ENCODE measurements at places on chromosomes 1 and 21.

GRCh38 chr1:36178471-36179219, 22.7 kb downstream of the MAP7D1 start:
- no peak for DNase-seq

DNA sequence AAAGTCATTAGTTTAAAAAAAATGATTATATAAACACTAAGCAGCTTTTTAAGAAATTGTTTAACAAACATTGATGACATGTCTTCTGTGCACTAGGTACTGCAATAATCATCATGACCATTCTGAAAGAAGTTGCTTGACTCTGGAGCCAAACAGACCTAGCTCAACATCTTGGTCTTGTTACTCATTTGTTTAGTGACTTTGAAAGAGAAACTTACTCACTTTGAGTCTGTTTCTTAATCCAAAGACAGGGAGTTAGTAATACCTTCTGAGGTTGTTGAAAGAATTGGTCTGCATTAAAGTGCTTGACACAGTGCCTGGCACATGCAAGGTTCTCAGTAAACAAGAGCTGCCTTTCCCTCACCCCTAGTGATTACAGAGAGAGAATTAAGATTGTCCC, 84.4 kb downstream of the SGIP1 start:
- no peak for DNase-seq

DNA sequence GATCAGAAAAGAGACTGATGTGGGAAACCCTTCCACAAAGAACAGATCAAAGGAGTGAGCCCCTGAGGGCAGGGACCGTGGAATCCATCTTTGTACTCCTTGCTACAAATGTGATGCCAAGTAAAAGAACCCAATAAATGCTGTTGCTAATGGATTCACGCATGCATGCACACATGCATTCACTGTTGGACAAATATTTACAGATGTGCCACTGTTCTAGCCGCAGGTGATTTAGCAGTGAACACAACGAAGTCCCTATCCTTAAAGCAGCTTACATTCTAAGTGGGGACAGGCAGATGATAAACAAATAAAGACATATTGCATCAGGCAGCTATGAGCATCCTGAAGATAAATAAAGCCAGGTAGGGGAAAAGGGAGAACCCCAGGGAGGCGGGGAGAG, 67.8 kb downstream of the ITPKB start:
- DNase-seq, result no peak

DNA sequence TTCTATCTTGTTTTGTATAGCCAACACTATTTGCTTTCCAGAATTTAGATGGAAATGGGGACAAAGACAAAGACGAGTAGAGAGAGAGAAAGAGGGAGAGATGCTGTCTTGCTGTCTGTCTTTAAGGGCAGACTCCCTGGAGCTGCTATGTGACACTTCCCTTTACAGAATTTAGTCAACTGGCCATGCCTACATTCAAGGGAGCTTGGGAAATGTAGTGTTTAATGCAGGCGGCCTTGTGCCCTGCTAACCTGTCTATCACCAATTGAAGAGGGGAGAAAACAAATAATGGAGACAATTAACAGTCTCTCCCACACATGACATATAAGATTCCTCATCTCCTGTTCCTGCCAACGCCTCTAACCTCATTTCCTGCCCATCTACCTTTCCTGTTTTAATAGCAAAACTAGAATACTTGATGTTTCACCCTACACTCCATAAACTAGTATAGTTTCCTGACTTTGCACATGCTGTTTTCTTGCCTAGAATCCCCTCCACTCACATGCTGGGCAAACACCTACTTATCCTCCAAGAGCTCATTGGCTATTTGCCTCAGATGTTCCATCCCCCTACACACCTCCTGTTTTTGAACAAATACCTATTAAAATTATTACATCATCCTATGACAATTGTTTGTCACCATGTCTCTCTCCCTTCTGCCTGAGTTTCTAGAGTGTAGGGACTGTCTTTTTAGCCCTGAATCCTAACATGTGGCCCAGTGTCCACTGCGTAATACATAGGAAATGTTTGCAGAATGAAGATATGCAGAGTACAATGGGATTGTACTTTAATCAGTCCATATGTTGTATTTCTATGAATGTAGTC, 117.2 kb downstream of the SLC25A24 start:
- DNase-seq, result no peak

DNA sequence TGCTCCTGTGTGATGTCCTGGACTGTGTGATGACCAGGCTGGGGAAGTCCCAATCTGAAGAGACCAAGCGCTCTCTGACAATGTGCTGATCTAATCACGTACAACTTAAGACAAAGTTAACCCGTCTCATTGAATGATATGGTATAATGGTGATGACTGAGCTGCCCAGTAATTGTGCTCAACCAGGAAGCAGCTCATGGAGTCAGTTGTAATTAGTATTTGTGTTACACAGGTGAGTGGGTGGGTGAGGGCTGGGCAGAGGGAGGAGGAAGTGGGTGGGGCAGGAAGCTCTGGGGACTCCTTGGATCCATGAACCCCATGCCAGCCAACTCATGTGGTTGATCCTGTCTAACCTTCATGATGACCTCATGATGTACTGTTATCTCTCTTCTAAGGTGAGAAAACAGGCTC, 8.7 kb upstream of the ECE1 start:
- no peak for DNase-seq

GRCh38 chr1:25431955-25432719, 1.4 kb downstream of the MACO1 start:
- no peak for DNase-seq

- DNase-seq, result no peak
Measured at GRCh38 chr1:64470665-64471217, 812 bp downstream of the CACHD1 start.

GRCh38 chr1:206471415-206471801, 1.1 kb downstream of the IKBKE start:
- DNase-seq, result no peak

- DNase-seq, result no peak
Measured at GRCh38 chr1:211485480-211485857, 6.5 kb downstream of the RD3 start.

- DNase-seq, result no peak
Measured at GRCh38 chr1:1624443-1625403, 7.2 kb upstream of the MMP23B start.

- DNase-seq, result no peak
Measured at GRCh38 chr1:159473335-159473734, 33.8 kb downstream of the OR10J1 start.

GRCh38 chr1:107250169-107250568, 109.3 kb downstream of the NTNG1 start:
- no peak for DNase-seq

GRCh38 chr1:111903871-111904449, 85.5 kb downstream of the KCND3 start:
- DNase-seq, result no peak

- DNase-seq, result no peak
Measured at GRCh38 chr1:95236784-95237575, 3.0 kb downstream of the RWDD3 start.

- DNase-seq, result no peak
Measured at GRCh38 chr1:235817101-235817728, 49.5 kb downstream of the LYST start.

DNA sequence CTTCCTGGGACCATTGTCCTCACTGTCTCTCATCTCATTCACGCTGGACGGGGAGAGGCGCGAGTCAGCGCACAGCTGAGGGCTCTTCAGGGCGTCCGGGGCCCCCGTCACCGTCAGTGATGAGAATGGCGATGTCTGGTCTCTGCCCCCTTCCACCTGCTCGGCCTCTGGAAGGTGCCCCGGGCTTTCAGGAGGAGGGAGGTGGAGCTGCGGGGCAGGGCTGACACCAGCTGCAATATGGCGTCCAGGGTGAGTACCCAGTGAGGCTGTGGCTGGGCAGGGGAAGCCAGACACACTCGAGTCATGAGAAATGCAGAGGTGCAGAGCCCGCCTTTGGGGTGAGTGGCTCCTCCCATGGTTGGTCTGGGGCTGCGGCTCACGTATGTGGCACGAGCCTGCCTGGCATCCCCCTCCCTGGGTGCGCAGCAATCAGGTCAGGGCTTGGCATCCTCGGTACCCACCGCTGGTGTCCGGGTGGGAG, 15.1 kb downstream of the MORN1 start:
- DNase-seq, result no peak

DNA sequence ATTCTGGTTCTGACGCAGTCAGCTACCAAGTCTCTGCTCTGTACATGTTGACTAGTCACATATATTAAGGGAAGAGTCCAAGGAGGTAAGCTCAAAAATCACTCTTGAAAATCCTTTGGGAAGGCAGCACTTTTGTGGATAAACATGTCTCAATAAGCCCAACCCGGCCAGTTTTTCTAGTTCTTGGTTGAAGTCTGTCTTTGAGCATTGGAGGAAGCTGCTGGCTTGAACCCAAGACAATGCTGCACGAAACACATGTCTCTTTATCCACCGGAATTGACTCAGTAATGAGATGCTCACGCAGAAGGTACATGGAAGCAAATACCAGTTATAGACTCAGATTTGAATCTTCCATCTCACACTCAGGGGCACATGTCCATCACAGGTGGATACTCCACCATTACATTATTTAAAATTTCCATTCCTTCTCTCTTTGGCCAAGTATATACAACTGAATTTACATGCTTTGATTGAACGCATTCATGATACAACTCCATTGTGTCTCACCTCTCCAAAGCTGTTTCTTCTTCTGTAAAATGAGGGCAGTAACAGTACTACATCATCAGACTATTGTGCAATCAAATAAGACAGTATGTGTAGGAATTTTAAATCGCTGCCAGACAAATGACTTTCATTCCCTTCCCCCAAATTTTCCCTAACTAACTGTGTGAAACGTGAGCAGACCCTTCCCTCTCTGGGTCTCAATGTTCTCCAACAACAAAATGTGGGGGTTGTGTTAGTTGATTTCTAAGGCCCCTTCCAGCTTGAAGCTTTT, 9.6 kb upstream of the GUCA2A start:
- DNase-seq, result no peak

- no peak for DNase-seq
Measured at GRCh38 chr1:154770897-154771594, 99.0 kb downstream of the KCNN3 start.

- DNase-seq, result no peak
Measured at GRCh38 chr1:156431769-156432668, 63.0 kb downstream of the RHBG start.

DNA sequence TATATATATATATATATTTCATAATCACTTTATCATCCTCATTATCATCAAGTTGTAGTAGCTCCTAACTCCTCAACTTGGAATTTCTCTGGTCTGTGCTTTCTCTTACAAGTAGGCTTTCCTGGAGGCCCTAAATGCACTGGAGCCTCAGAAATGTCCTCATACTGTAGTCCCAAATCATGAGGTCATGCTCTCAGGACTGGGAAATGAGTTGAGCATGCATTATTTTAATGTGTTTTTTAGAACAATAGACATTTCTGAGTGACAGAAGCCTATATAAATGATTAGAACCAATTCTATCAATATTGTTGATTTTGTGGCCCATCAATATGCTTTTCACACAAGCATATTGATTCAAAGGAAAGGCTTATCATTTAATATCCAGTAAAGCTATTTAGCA, 42.9 kb upstream of the C1orf105 start:
- no peak for DNase-seq

DNA sequence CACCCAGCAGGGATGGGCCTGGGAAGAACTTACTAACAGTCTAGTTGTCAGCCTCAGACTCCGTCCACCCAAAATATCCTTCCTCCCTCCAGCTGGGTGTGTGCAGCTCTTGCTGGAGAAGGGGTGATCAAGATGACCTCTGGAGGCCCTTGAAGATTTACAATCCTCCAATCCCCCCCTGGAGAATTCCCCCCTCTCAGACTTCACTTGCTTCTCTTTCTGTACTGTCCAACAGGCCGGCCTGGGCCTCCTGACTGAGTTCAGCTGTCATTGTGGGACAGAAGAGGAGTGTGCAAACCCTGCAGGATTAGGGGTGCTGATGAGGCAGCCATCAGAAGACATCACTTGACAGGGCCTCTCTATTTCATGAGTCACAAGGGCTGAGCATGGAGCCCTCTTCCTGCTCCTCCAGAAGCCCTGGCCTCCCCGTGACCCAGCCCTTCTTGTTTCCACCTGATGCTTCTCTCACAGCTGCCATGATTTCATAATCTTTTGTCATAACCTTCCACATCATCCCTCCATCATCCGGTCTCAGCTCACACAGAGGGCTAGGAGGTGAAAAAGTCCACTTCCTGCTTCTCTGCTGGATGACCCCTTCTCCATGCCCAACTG, 17.5 kb upstream of the IGFN1 start:
- no peak for DNase-seq

DNA sequence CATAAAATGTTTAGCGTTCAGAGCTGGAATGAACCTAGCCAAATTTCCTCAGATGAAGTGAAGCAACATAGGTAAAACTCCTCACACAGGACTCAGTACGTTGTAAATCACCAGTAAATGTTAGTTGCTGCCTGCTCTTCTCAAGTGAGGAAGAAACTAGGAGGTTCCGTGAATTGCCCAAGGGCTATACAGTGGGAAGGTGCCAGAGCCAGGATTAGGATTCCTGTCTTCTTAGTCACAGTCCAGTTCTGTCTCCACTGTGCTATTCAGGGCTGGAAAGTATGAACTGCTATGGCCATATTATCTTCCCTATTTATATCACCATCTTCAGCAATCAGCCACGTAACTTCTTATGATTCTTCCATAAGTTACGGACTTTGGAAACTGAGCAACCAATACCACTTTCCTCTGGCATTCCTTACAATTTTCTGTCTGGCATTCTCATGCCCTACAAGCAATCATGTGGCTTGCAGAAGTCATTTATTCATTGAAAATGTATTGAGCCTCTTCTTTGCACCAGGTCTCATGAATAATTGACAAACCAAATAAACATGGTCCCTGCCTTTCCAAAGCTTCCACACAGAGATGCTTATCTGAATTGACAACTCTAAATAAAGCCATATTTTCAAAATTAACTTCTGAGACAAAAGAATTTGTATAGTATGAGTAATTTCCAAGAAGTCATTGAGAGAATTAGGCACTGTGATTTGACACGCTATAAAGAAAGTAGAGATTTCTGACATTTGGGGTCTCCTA, 271.6 kb upstream of the SGIP1 start:
- peak; percentile 41 for DNase-seq

DNA sequence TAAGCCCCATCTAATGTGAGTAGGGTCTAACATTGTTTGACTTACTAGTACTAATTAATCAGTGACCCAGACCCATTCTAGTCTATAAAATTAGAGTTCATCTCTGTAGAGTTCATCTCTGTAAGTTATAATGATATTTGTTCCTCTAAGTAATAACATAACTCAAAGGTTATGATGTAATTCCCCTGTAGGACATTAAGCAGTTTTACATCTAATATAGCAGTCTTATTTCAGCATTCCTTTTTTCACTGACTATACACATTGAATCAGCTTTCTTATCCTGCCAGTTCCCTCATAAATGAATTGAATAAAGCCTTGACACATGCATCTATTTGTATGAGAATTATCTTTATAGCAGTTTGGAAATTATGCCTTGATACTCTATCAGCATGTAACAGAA, 90.9 kb downstream of the SH3GLB1 start:
- DNase-seq, result no peak

DNA sequence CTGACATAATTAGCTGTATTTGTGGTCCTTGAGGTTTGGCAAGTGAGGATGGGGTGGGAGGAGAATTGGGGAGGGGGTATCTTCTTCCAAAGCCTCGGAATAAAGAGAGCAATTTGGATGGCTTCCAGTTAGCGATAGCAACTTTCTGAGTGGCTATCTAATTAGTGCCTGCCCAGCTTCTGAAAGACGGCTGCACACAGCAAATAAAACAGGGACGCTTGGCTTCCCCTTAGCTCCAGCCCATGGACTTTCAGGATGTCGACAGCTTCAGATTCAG, 31.1 kb downstream of the KLHDC7A start:
- DNase-seq, result no peak
